ENCODE measurements at places on chromosomes 1 and 21. TPM values are rescaled to one million over a fixed set of nuclear protein-coding genes. Genes with fewer than 3 reads are reported as not detected.

DNA sequence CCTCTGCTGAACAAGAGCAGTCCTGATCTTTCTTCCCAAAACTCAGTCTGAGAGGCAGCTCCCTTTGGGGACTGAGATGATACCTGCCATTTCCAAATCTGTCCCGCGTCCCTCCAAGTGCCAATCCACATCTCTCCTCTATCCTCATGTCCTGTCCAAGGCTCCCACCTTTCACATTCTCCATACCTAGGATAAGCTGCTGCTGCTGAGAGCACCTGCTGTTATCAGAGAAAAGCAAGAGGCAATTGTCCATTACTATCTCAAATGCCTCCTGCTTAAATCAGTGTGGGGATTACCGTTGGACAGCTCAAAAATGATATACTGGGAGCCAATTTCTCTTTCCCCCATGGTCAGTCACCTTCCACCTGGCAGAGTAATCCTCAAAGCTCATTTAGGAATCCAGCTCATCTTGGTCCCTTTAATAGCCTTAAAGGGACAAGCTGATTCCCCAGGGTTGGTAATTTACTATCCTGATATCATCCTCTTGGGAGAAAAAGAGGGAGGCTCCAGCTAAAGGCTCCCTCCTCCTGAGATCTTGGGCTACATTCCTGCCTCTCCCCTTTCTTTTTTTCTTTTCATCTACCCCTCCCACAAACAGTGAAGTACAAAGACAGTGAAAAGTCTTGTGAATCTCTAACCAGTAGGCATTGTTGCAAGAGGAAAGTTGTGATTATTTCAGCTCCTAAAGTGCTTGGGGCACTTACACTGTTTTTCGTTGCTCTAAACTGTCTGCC is 278.1 kb upstream of the CAMK1G start:
- no peak for DNase-seq

GRCh38 chr1:229495782-229496181 is 12.4 kb downstream of the NUP133 start:
- no peak for DNase-seq

GRCh38 chr21:34878501-34878900 is 170.6 kb downstream of the RUNX1 start:
- DNase-seq, result no peak

GRCh38 chr1:219312967-219313366 is 139.3 kb downstream of the LYPLAL1 start:
- DNase-seq, result no peak

DNA sequence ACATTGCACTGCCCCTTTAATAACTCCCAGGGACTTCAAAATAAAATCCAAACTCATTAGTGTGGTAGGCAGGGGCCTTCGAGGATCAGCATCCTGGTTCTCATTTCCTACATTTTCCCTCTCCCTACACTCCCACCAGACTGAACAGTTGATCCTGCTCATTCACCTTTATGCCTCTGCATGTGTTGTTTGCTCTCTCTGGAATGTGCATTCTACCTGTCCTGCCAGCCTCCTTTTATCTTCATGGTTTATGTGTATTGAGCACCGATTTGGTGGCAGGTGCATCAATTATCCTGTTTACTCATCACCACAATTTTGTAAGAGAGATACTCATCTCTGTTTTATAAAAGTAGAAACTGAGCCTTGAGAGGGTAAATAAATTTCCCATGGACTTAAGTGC is 125.0 kb downstream of the ADSS2 start:
- DNase-seq, result peak; percentile 50

- DNase-seq, result no peak
Observed at GRCh38 chr1:202752774-202753173, 42.5 kb upstream of the SYT2 start.

DNA sequence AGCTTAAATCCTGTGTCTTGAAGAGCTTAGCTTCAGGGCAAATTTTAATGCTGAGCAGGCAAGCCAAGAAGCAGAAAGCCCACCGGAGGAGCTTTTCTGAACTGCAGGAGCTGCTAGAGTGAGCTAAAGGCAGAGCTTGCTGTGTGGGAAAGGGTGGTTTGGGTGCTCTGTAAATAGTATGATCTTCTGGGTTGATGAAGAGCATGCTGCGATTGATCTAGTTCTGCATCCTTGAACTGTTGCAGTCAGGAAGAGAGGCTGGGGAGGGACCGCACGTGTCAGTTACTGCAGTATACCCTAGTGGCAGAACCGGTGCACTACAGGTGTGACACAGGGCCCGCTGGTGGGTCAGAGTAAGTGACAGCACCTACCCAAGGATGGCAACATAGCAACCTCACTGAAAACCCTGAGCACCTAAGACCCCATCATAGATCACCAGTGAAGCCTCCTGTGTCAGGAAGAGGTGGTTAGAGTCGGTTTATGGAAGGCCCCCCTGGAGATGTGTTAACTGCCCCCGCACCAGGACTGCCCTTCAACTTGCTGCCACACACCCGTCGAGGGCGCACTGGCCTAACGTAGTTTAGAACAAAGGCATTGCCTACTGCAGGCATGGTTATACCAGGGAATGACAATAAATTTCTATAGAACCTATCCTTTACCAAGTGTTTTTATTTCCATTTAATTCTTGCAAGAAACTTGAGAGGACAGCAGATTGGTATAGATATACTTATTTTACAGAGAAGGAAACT is 146.0 kb upstream of the KIAA0040 start:
- peak; percentile 86 for DNase-seq

Gene FRRS1
- 0.24 TPM for total RNA-seq

Gene CDK18
- total RNA-seq, result 0.23 TPM

Gene CD2
- 501 TPM for total RNA-seq

All from activated CD4-positive, alpha-beta T cell treated with anti-CD3 and anti-CD28 coated beads, Interleukin-2, amount 10 ng/mL, durations not matched to agents 24 days and 14 days (primary cell).